ACHN (cell line): ENCODE measurements at places on chromosomes 11 and 22.

GRCh38 chr11:66315921-66316811 lies 678 bp downstream of the CD248 start:
- DNase-seq: no peak

- DNase-seq: no peak
Observed at GRCh38 chr22:18066181-18066859, 11.5 kb upstream of the PEX26 start.

GRCh38 chr11:77064648-77065217 lies 2.0 kb upstream of the CAPN5 start:
- no peak for DNase-seq

GRCh38 chr11:69448471-69449284 lies 32.8 kb upstream of the LINC01488 start:
- no peak for DNase-seq

GRCh38 chr11:121113611-121114010 lies 12.6 kb downstream of the TECTA start:
- no peak for DNase-seq
